ENCODE measurements at places on chromosomes 2 and 18.

GRCh38 chr2:64192664-64193105 lies 48.5 kb upstream of the PELI1 start:
- DNase-seq, result no peak

DNA sequence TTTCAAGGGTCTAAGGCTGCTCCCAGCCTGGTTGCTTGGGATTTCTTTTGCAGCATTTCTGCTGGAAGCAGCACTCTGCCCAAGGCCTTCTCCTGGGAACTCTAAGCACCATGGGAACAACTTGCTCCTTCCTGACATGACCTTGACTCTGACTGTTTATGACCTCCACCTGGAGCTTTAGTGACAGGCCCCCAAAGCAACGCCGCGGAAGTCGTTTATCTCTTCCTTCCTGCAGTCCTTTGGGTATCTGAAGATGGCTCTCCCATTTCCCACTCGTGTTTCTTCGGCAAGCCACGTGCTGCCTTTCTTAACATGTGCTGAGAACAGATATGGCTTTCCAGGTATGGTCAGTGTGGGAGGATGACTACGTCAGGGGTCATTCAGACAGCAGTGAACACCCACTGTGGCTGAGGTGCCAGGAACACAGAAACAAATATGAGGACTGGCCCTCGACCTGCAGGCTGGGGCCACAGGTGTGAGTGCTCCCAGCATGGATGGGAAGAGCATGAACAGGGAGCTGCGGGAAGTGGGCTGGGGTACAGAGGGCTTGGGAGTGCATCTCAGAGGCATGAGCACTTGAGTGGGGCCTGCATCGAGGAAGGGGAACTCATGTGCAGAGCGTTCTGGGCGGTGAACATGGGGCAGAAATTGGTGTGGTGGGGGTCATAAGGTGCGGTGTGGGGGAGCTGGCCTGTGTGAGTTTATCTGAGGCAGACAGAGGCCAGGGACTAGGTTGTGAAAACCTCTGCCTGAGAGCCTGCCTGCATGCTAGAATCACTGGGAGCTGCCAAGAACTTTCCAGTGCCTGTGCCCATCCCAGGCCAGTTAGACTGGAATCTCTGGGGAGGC lies 140.5 kb downstream of the TSN start:
- DNase-seq, result no peak

DNA sequence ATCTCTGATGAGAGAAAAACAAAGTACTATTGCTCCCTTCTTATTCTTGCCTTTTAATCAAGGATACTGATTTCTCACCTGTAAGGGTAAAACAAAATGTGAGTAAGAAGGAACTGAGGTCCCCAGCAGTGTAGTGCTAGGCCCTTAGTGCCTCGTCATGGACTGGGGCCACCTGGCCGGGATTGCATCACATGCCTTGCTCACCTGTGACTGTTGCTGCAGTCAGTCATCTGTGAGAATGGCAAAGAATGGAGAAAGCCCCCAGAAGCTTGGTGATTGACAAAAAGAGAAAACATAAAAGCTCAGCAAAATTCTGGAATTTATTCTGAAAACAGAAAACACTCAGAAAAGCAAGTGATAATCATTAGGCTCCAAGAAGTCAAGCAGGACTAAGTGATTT lies 63.4 kb downstream of the SPATS2L start:
- no peak for DNase-seq

DNA sequence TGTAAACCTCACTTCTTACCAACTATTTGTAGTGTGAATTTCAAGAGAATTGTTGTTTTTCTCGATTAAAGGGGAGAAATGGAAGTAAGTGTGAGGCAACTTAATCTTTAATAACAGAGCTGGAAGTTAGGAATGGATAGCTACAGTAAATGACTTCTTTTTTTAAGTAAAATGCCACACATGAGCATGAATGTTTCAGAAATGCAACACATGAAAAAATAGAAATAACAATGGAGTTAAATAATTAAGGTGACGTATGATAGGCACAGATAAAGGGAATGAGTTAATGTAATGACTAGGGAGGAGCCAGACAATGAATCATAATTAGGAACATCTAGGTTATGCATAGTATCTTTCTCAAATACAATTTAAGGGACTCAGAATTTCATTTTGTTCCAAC lies 3.4 kb downstream of the REL start:
- no peak for DNase-seq

DNA sequence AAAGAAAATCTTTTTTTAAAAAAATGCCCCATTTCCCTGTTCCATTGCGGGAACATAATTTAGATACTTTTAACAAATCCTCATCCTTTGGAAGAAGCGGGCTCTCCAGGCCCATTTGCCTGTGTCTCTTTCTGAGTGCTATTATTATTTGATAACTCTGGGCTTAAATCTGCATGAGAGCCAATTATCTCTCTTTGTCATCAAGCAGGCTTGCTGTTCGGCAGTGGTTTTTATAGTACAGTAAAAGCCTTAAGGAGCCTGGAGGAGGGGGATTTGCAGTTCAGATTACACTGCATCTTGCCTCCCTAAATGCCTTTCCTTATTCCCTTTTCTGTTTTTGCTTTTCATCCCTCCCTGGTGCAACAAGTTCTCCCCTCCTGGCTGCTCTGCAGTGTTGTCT lies 50.6 kb downstream of the CELF4 start:
- DNase-seq, result no peak
